IPS-NIHi11 (cell line): ENCODE measurements at places on chromosomes 7 and 10.
A peak's percentile ranks its signal among the peaks of the same experiment; 100 is the strongest.

GRCh38 chr7:55307123-55307916 is 57.8 kb upstream of the LANCL2 start:
- DNase-seq = peak; percentile 46

GRCh38 chr7:149772956-149773434 is 393 bp downstream of the ZNF467 start:
- DNase-seq = peak; percentile 60

DNA sequence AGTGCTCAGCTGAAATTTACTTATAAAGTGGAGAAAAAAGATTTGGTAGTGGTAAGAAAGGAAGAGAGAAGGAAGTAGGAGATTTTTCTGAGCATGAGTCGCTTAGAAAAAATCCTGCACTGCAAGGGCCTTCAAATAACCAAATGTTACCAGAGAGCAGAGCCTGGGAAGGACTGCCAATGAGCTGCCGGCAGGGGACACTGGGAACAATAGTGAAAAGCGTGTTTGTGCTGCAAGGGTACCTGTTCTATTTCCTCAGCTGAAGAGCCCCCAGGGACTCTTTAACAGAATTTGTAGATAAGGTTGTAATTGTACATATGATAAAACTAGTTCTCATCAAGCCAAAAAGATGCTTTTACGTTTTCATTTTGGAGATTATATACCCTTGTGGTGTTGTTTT is 696.3 kb upstream of the C7orf33 start:
- DNase-seq = peak; percentile 28

DNA sequence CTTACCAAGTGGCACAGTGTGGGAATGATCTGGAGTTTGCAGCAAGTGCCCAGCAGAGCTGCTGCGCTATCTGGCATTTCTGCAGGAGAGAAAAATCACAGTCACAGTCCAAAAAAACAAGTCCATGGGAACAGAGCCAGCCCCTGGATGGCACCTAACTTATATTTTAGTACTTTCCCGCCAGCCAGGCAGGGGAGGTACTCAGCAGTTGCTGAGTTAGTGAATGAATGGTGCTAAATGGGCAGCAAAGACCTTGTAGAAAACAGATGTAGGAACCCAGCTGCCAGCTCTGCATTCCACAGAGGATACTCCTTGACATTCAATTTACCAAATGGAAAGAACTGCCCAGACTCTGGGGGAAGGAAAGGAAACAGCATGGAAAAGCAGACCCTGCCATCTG is 54.5 kb downstream of the GSDME start:
- DNase-seq = no peak

GRCh38 chr7:27159266-27160144 is 3.0 kb upstream of the HOXA7 start:
- DNase-seq = no peak

DNA sequence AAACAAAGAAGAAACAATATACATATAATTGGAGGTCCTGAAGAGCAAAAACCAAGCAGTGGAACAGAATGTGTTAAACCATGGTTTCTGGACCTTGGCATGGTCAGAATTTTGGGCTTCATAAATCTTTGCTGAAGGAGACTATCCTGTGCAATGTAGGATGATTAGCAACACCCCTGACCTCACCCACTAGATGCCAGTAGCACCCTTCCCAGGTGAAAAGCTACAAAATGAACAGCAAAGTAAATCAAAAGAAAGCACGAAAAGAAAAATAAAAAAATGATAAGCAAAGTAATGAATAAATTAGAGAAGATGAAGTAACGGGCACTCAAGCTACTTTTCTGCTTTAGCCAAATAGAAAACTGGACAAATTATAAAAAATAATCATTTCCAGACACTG is 19.2 kb upstream of the ZPBP start:
- DNase-seq = no peak

- DNase-seq = no peak
These were observed 228.7 kb upstream of the FZD8 start for GRCh38 chr10:35870665-35871310.

DNA sequence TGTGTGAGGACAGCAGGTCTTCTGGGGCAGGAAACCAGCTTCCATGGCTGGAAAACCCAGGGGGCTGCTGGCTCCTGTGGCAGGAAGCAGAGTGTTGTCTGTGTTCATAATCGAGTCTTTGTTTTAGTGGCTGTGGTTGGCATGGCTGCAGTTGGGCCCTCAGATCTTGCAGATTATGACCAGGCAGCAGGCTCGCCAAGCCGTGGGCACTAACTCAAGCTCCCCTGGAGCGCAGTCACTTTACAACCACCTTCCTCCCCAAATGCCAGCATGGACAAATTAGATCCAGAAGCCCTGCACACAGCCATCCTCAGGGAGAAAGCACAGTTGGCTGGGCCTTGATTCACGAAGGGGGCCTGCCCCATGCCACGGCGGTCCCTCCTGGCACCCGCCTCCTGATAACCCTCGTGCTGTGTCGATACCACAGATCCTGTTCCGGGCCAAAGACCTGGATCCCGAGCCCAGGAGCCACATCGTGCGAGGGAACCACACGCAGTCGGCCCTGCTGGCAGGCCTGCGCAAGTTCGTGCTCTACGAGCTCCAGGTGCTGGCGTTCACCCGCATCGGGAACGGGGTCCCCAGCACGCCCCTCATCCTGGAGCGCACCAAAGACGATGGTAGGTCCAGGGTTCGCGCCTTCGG is 552.5 kb upstream of the FOXK1 start:
- DNase-seq = no peak

- no peak for DNase-seq
These were observed 1.3 kb downstream of the STAMBPL1 start for GRCh38 chr10:88881320-88881719.

DNA sequence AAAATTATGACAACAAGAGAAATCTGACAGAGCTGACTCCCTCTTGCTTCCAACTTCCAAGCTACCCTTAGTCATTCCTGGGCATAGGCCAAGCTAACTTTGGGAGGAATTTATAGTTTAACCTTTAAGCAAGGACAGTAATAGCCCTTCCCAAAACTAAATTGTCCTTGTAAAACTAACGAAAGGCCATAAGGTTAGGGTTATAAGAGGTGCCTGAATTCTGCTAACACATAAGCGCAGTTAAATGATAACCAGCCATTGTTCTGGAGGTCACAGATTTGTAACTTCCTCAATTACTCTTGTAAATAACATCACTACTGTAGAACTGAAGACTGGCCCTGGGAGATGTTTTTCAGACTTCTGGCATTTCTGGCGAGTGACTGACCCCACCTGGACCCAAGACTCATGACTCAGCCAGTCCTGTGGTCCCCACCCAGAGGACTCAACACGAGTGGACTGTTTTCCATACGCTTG is 481.2 kb downstream of the KCNMA1 start:
- DNase-seq = no peak

GRCh38 chr7:156969972-156970420 is 20.5 kb downstream of the NOM1 start:
- DNase-seq = no peak

DNA sequence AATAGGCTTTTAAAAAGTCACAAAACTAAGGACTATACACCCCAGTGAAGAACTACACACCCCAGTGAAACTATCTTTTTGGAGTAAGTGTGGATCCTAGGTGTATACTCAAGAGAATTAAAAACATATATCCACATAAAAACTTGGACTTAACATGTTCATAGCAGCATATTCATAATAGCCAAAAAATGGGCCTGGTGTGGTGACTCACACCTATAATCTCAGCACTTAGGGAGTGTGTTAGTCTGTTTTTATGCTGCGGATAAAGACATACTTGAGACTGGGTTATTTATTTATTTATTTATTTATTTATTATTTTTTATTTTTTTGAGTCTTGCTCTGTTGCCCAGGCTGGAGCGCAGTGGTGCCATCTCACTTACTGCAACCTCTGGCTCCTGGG is 19.0 kb upstream of the COMTD1 start:
- no peak for DNase-seq

DNA sequence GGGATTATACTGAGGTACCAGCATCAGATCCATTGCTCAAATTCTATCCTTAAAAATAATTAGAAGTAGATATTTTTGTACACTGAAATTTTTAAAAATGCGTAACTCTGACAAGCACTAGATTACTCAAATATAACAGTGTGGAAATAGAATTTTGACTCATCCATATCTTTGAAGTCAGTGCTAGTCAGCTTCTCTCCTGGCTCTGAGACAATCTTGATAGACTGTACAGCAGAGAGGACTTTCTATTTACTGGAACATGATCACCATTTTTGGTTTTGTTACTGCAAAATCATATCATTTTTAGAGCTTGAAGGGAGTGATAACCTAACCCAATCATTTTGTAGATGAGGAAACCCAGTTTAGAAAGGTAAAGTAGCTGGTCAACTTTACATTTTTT is 195.0 kb downstream of the MTERF1 start:
- no peak for DNase-seq

GRCh38 chr10:117533507-117534281 is 8.9 kb upstream of the EMX2 start:
- no peak for DNase-seq

DNA sequence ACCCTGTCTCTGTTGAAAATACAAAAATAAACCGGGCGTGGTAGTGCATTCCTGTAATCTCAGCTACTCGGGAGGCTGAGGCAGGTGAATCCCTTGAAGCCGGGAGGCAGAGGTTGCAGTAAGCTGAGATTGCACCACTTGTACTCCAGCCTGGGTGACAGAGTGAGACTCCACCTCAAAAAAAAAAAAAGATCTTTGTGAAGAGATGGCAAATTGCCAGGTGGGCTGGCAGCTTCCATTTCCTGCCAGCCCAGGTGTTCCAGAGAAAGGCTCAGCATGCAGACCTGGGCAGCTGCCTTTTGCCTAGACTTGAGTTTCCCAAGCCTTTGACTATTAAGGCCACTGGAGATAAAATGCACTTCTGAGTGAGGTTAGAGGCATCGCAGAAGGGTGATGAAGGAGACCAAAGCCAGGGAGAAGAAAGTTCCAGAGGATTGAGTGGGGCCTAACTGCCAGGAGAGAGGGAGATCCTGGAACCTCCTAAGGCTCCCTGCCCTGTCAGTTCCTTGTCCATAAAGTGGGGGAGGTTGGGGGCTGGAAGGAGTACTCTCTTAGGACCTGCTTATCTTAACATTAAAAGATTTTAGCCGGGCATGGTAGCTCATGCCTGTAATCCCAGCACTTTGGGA is 10.0 kb upstream of the DDIT4 start:
- no peak for DNase-seq

DNA sequence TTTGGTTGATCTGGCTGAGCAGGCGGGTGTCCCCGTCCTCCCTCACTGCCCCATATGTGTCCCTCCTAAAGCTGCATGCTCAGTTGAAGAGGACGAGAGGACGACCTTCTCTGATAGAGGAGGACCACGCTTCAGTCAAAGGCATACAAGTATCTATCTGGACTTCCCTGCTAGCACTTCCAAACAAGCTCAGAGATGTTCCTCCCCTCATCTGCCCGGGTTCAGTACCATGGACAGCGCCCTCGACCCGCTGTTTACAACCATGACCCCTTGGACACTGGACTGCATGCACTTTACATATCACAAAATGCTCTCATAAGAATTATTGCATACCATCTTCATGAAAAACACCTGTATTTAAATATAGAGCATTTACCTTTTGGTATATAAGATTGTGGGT is 26.9 kb upstream of the TRIM56 start:
- peak; percentile 86 for DNase-seq

DNA sequence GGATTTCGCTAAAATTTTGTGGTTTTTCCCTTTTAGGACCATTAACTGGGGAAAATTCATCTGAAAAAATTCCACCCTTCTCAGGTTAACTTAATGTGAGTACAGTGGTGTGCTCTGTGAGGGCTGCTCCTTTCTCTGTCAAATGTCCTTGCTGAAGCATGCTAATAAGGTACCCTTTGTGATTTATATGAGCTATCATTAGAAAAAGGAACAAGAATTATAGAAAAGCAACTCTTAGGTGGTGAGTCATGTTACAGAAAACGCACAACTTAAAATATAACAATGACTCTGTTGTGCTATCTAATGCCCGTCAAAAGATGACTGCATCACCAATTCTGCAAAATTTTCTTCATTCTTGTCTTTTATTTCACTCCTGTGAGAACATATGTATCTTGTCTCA is 162.0 kb upstream of the MAGI2 start:
- no peak for DNase-seq

DNA sequence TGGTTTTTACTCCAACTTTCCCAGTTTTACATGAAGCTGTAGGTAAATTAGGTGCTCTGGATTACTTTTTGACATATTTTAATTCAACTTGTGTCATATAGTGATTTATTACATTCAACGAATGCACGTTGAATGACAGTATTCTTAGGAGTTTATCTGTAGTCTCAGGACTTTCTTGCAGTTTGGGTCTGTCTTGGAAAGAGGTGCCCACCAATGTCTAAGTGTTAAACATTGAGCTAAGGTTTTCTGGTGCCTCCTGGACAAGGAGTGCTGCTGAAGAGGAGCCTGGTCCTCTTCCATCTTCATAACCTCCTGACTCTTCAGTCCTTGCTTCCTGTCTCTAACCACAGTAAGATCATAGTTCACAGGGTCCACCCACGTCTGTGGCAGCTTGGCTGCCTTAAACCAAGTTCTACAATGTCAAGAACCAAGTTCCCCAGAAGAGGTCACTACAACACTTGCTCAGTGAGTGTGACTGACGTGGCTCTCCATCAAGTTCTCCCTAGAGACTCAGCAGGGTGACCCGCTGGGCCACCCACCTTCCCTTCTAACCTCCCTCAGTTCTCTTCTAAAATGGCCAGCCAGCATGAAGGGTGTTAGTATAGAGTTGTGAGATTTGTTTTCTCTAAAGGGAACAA is 6.1 kb downstream of the NPY start:
- peak; percentile 62 for DNase-seq

GRCh38 chr7:610531-611280 is 91.1 kb upstream of the PDGFA start:
- no peak for DNase-seq

DNA sequence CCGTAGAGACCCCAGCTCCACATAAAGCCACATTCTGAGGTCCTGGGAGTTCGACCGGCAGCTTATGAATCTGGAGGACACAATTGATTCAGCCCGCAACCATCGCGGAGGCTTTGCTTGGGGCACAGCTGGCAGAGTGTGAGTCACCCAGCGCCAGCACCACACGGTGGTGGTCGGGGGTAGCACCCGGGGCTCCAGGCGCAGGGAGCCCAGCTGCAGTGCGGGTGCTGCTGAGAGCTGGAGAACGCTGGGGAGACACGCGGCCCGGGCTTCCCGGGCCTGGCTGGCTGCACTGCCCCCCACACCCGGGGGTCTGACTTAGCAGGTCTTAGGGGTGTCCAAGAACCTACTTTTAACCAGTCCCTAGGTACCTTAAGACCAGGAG is 87.9 kb downstream of the PAXIP1 start:
- peak; percentile 60 for DNase-seq

GRCh38 chr7:127391591-127392181 is 822 bp downstream of the ZNF800 start:
- peak; percentile 48 for DNase-seq
